ENCODE measurements at places on chromosomes 13 and 19.

- no peak for DNase-seq
Measured at GRCh38 chr19:1146858-1147780, 26.9 kb downstream of the SBNO2 start.

GRCh38 chr19:34269968-34270621 is 15.7 kb downstream of the GARRE1 start:
- peak; percentile 86 for DNase-seq

- no peak for DNase-seq
Measured at GRCh38 chr13:33730619-33731018, 87.3 kb upstream of the RFC3 start.

DNA sequence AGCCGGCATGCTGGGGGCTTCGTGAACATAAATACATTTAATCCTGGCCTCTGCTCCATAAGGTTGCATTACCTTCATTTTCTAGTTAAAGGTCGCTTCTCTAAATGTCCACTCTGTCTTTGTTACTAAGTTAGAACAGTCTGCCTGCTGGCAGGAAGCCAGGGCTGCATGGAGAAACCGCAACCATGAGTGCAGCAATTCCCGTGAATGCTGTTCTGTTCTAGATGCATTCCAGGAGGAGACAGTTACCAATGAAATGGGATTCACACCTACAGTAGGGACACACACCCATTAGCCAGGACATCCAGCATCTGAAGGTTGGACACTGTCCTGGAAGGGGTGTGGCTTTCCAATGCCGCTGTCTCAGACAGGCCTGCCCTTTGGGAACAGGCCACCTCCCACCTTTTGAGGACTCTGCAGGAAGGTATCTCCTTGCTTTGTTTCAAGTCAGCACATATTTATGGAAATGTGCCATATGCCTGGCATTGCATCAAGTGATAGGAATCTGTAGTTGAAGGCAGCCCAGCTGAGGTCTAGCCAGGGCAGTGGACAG is 129.7 kb downstream of the SLC7A1 start:
- DNase-seq, result no peak

DNA sequence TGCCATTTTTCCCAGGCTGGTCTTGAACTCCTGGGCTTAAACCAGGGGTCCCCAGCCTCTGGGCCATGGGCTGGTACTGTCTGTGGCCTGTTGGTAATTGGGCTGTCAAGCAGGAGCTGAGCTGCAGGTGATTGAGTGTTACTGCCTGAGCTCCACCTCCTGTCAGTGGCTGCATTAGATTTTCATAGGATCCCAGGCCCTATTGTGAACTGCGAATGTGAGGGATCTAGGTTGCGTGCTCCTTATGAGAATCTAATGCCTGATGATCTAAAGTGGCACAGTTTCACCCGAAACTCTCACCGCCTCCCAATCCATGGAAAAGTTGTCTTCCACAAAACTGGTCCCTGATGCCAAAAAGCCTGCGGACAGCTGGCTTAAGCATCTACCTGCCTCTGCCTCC is 16.6 kb upstream of the ZNF536 start:
- DNase-seq, result no peak

- DNase-seq, result no peak
Measured at GRCh38 chr19:6278740-6279619, 795 bp downstream of the MLLT1 start.
